Fibroblast of the aortic adventitia (primary cell): ENCODE measurements at places on chromosomes 3 and 15.

DNA sequence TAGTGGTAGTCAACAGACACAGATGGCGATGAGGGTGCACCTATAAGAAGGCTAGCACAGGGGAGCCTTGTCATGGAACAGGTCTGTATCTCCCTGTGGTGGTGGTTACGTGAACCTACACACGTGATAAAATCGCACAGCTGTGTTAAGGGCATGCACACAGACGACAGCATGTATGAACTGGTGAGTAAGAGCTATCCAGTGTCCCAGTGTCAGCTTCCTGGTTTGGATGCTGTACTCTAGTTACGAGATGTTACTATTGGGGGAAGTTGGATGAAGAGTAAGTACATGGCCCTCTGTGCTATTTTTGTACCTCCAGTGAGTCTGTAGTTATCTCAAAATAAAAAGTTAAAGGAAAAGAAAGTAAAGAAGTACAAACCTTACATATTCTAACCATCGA is 38.2 kb downstream of the MTMR10 start:
- no peak for DNase-seq

DNA sequence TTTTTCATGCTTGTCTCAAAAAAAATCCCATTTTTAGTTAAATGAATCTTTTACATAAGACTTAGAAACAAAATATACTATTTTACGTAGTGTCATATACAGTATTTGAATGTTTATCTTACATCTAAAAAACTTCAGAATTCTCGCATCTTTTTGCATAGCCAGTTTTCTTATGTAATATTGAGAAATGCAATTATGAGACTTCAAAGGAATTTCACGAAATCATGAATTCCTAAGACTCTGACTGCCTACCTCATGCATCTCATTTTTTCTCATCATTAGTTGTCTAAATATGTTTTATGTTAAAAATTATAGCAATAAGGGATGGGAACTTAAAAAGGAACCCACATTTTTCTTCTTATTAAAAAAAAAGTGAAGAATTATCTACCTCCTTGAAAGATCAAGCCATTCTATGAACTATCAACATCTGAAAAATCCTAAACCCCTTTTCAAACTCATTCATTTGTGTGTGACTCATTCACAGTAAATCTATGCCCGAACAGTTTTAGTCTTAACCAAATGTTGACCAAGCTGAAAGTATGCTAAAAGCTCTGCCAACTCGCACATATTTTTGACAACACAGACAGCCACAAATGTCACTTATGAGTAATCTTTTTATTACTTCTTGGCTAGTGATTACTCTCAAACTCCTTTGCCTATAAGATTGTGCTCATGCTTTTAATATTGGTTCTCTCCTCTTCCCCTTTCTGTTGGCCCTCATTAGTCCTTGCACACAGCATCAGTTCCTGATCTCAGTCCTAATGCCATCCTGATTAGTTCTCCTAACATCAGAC is 115.9 kb downstream of the DCLK3 start:
- peak; percentile 96 for DNase-seq

DNA sequence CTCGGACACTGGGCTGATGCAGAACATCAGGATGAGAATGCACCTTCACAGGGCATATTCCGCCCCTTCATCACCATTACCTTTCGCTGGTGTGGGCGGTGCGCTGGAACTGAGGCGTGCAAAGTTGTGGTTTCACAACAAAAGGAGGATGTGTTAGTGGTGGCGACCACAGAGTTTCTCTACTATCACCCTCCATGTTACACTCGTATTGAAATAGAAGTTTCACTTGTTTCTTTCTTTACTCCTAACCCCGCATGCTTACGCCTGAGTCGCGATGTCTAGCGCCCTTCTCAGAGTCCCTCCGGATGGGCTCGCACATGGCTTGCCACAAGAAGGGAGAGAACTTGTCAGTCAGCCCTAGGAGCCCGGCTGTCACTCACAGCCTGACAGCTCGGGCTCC is 148.7 kb downstream of the GABRB3 start:
- DNase-seq, result no peak

GRCh38 chr3:60720736-60721135 is 530.5 kb downstream of the FHIT start:
- peak; percentile 61 for DNase-seq

- peak; percentile 19 for DNase-seq
Observed at GRCh38 chr15:75928680-75929608, 25.3 kb downstream of the FBXO22 start.

DNA sequence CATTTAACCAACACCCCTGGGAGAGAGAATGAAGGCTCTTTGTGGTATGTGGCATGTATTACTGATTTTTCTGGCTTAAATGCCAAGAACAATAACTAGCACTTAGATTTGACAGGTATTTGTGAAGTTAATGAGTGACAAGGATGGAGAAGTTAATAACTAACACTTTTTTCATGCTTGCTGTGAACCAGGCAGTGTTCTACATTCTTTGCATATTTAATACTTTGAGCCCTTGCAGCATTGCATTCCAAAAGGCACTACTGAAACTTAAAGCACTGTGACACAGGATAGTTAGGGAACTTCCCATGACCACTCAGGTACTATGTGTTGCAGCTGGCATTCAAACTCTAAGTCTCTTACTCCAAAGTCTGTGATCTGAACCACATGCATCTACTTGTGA is 650.6 kb downstream of the ZPLD1 start:
- DNase-seq, result no peak

GRCh38 chr15:25525741-25526140 is 86.9 kb upstream of the UBE3A start:
- DNase-seq, result no peak

- DNase-seq, result peak; percentile 41
Observed at GRCh38 chr3:78878011-78878410, 889.8 kb downstream of the ROBO1 start.

- no peak for DNase-seq
Observed at GRCh38 chr3:143122089-143122430, 2.5 kb downstream of the CHST2 start.

GRCh38 chr15:80186597-80186996 is 33.8 kb downstream of the FAH start:
- DNase-seq, result no peak

- peak; percentile 85 for DNase-seq
Observed at GRCh38 chr15:82129761-82130160, 83.9 kb upstream of the MEX3B start.

- peak; percentile 70 for DNase-seq
Observed at GRCh38 chr3:138608322-138609135, at the start of gene FAIM. FAIM (plus strand) TSS chr3:138608771; CDS start chr3:138619727, 10,956 bp downstream.

DNA sequence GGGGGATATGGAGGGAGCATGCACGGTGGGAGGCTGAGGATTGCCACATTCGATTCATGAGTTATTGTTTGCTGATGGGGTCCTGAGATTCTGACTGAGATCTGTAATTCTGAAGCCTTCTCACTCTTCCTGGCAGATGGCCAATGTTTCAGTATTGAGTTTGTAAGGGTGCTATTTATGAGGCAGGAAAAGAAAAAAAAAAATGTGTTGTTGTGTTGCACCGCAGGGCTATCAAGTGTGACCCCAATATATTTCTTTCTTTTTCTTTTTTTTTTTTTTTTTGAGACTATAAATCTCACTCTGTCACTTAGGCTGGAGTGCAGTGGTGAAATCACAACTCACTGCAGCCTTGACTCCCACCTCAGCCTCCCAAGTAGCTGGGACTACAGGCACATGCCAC is 3.2 kb upstream of the SENP2 start:
- DNase-seq, result no peak

DNA sequence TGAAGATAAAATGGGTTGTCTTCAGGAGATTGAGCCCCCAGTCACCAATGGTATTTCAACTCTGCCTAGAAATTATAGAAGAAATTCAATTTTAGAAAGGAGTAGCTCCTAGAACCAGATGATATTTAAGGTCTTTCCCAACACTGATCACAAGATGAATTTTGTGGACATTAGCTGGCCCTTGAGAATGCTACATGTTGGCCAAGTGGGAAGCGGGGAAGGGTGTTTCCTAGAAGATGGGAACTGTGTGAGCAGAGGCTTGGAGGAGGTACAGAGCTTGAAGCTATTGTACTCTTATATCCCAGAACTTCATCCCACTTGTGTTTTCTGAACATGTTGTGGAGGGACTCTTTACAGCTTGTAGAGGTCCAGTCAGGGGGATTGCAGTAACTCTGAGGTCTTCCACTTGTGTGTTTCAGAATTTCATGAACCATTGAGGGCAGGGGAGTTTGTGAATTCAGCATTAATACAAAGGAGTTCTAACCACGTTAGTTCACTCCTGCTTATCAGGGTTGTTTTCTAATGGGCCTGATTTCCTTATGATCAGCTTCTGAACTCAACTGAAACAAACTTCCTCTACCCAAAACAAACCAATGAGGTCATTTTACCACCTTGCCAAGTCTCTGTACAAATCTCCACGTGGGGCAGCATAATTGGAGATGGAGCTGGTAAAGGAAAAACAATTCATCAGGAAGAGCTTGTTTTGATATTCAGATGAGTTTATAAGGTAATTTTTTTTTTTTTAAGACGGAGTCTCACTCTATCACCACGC is 152.6 kb upstream of the TPM1 start:
- DNase-seq, result peak; percentile 91

GRCh38 chr3:87122766-87123165 is 104.3 kb upstream of the CHMP2B start:
- no peak for DNase-seq

- no peak for DNase-seq
Observed at GRCh38 chr3:169641167-169641566, 22.3 kb downstream of the MECOM start.

- DNase-seq, result no peak
Observed at GRCh38 chr3:135967867-135968266, 2.3 kb downstream of the PPP2R3A start.
